ENCODE measurements at places on chromosomes 1 and 21.

DNA sequence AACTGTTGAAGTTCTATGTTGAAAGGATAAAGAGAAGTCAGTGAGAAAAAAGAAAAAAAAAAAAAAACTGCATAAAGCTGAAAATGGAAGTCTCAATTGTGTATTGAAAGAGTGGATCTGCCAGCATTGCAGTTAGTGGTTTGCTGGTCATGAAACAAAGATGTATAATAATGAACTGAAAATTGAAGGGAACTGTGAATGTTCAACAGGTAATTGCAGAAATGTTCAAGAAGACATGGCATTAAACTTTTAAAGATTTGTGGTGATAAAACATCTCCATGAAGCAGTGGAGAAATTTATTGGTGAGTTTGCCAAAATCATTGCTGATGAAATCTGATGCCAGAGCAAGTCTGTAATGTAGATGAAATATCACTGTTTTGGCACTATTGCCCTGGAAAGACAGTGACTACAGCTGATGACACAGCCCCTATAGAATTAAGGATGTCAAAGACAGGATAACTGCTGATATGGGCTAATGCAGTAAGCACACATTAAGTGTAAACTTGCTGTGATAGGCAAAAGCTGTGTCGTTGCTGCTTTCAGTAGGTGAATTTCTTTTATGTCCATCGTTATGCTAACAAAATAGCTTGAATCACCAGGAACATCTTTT, 71.0 kb downstream of the RD3 start:
- DNase-seq, result no peak

GRCh38 chr1:205073511-205073910, 10.7 kb downstream of the TMEM81 start:
- no peak for DNase-seq

DNA sequence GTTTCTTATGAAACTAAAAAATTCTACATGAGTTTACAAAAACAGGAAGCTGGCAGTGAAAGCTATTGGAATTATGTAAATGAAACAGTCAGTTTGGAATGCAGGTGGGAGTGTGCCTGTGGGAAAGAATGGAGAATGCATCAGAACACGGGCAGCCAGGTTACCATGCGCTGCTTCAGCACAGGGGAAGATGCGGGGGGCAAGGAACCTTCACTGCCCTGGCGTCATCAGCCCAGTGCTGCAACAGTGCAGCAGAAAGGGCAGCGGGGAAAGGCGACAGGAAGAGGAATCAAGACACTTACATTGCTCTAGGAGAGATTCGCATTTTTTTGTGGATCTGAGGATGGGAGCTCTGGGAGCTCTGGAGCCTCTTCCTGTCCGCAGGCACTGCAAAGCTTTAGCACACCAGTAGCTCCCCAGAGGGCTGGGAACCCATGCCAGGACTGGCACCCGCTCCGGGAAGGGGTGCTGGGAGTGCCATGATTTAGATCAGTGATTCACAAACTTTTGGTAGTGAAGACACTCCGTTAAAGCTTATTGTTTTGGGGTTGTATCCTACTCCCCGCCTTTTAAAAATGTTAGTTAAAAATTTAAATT, 64.1 kb upstream of the WDR26 start:
- no peak for DNase-seq

DNA sequence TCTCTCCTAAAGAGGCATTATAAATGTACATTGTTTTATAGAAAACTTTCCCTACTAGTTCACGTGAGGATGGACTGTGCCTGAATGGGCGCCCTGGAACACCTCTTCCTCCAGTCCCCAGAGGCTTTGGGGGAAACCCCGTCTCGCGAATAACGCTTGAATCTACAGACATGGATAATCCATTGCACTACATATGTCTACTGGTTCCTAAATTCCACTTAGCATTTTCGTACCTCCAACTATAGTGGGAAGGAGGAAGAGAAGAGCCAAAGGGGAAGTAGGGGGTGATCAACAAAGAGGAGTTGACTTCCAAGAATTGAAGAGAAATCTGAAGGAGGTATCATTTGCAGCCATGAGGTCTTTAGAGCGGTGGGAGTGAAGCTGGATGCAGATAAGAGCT, 11.1 kb downstream of the BARHL2 start:
- no peak for DNase-seq

GRCh38 chr21:41643246-41643966, 123.4 kb downstream of the RIPK4 start:
- no peak for DNase-seq

GRCh38 chr1:37901893-37902225, 42.5 kb upstream of the MTF1 start:
- no peak for DNase-seq

DNA sequence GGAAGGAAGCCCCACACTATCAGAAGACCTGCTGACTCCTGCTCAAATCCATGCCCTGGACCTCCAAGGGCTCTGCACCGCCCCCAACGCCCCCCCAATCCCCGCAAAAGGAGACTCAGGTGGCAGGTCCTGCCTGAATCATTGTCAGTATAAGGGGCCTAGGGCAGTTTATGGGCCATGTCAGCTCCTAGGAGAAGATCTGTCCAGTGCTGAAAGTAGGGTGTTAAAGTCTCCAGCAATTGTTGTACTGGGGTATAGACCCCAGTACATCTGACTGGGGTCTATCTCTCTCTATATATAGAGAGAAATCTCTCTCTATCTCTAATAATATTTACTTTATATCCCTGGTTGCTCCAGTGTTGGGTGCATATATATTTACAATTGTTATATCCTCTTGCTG, 12.1 kb upstream of the OLIG2 start:
- no peak for DNase-seq

DNA sequence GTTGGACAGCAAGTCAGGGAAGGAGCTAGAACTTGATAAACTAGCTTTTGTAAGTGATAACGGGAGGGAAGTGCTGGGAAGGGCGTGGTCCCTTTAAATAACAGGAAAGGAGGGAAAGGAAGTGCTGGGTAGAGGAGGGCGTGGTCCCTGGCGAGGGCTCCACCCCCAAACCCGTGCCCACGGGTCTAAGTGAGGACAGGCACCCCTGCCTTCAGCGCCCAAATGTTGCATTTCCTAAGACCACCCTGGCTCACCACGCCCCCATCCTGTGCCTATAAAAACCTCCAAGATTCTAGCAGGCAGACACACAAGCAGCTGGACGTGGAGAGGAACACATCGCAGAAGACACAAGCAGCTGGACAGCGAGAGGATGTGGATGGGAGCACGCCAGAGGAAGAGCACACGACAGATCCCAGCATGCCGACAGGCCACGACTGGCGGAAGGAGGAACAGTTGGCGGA, 58.5 kb downstream of the PALMD start:
- DNase-seq, result no peak

GRCh38 chr1:26358411-26359384, 4.8 kb upstream of the CRYBG2 start:
- DNase-seq, result peak; percentile 54

GRCh38 chr1:205286335-205286950, 35.1 kb downstream of the NUAK2 start:
- peak; percentile 65 for DNase-seq

Data from stimulated activated CD4-positive, alpha-beta T cell treated with anti-CD3 and anti-CD28 coated beads, Interleukin-2, amount 100 ng/mL, for 48 hours (primary cell).